ENCODE measurements at places on chromosomes 11 and 22.

- no peak for DNase-seq
These were observed 34.3 kb upstream of the CYP2D6 start for GRCh38 chr22:42164901-42165300.

GRCh38 chr22:43889201-43889859 lies 2.5 kb downstream of the PNPLA5 start:
- DNase-seq: no peak

- DNase-seq: no peak
These were observed 20.2 kb downstream of the MYBPC3 start for GRCh38 chr11:47332303-47332711.

GRCh38 chr22:45026511-45026910 lies 16.7 kb upstream of the PHF21B start:
- DNase-seq: no peak

DNA sequence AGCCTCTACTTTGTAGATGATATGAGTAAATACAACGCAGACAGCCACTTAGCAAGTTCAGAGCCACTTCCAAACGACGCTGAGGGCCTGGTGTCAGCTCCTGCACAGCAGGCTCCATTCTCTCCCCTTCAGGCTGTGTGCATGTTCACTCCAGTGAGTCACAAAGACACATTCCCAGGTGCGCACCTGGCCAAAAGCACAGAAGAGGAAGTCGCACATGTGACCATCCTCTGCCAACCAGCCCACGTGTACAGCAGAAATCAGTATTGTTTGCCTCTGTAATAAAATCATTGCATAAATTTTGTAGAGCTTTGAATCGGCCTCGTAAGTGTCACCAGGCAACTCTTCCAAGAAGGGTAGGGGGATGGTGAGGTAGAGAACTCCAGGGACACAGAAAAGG lies 19.5 kb upstream of the TPH1 start:
- no peak for DNase-seq

DNA sequence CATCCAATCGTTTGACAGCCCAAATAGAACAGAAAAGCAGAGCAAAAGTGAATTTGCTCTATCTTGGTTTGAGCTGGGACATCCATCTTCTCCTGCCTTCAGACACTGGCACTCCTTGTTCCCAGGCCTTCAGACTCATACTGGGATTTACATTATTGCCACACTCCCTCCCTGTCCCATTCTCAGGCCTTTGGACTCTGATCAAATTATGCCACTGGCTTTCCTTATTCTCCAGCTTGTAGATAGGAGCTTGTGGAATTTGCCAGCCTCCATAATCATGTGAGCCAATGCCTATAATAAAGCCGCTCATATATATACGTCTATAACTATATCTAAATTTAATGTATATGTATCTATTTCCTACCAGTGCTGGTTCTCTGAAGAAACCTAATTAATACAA lies 568.3 kb upstream of the KIRREL3 start:
- DNase-seq: no peak

DNA sequence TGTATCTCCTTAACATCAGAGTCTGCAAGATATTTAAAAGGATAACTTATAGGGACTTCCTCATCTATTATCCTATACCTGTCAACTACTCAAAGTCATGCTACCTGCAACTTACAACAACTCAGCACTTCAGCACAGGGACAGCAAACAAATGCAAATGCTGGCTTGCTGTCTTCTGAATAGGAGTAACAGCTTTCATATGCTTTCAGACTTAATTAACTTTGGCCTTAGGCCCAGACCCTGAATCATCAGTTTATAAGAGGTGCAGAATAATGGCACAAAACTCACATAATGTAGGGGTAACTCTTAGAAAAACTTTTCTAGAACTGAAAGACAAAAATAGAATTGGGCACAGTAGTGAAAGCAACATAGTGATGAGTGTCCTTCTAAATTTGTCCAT lies 953.4 kb downstream of the DLG2 start:
- DNase-seq: peak; percentile 21

DNA sequence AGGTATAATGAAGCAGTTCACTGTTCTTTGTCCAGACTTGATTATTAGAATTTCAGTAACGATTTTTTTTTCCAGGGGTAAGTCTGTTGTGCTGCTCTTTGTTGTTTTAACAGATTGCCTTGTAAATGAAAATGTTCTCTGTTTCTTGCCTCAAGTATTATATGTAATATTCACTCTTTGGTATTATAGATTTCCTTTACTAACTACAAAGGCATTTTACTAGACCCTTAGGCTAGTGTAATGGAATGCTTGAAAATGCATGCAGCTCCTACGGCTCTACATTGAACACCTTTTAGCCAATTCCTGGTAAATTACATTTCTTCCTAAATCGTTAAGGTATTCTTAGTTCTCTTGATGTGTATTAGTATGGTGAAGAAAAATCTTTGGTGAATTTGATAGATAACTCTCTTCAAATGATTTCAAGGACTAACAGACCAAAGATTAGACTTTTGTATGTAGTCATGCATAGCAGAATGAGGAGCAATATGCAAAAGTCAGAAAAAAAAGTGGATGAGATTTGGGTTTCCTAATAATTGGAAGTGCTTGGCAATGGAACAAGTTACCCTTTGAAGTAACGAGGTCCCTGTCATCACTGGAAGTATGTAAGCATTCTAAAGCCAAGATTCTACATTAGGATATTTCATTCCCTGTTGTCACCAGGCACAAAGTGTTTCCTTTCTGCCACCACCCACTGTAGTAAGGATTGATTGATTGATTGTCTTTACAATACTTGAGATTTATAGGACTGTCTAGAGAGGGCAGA lies 113.1 kb downstream of the DBX1 start:
- DNase-seq: no peak

DNA sequence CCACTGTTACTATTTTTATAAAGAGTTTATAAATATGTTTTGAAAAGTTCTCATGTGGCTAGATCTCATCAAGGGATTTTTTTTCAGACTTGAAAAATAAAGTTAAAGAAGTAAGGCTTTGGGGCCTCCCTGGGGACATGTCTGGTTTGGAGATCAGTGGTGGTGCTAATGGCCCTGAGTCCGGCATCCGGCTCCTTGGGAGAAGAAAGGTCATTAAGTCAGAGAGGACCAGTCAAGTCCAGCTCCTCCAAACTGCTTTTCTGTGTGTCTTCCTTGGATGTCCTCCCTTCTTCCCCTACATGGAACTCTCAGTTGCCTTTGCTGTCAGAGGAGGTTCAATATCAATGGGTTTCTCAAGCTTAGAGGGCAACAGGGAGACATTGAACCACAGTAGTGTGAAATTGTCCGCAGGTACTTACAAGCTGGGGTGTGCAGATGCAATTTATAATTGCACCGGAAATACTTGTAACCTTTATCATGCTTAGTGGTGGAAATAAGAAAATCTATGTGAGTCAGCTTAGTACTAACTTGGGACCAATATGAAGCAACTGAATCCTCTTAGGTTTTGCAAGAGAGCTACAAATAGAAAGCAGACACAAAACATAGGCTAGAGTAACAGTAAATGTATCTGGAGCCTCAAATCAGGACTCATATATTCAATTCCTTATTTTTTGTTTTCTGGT lies 144.3 kb downstream of the TEAD1 start:
- DNase-seq: no peak

GRCh38 chr11:131616481-131617140 lies 246.2 kb downstream of the NTM start:
- DNase-seq: peak; percentile 55

DNA sequence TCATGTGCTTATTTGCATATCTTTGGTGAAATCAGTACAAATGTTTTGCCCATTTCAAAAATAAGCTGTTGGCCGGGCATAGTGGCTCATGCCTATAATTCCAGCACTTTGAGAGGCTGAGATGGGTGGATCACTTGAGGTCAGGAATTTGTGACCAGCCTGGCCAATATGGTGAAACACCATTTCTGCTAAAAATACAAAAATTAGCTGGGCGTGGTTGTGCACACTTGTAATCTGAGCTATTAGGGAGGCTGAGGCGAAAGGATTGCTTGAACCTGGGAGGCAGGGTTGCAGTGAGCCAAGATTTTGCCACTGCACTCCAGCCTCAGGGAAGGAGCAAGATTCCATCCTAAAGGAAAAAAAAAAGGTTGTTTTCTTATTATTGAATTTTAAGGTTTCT lies 136.0 kb downstream of the SWAP70 start:
- DNase-seq: no peak

- DNase-seq: no peak
These were observed 52.0 kb upstream of the TSPAN18 start for GRCh38 chr11:44674809-44675208.

DNA sequence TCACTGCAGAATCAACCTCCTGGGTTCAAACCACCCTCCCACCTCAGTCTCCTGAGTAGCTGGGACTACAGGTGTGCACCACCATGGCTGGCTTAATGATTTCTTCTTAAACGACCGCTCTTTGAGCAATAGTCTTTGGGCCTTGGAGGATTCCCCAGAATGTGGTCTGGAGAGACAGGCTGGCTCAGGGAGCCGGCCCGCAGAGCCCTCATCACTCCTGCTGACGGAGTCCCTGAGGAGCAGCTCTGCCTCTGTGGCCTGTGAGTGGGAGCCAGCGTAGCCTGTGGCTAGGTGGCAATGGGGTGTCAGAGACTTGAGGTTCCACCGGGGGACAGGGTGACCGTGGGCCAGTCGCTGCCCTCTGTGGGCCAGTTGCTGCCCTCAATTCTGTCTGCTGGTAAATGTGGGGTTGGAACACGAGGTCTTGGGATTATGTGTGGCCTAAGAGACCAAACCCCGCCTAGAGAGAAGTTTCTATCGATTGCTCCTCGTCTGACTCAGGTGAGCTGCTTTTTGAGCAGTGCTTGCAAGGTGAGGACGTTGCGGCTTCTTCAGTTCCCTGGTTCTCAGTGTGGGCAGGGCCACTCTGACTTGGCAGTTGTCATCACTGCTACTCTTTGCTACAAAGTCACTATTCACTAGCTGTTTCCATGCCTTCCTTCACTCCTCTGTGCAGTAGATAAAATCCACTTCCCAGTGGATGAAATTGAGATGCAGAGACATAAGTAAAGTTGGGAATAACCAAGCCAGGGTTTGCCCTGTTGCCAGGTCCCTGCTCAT lies 124.8 kb upstream of the NECTIN1 start:
- DNase-seq: no peak

DNA sequence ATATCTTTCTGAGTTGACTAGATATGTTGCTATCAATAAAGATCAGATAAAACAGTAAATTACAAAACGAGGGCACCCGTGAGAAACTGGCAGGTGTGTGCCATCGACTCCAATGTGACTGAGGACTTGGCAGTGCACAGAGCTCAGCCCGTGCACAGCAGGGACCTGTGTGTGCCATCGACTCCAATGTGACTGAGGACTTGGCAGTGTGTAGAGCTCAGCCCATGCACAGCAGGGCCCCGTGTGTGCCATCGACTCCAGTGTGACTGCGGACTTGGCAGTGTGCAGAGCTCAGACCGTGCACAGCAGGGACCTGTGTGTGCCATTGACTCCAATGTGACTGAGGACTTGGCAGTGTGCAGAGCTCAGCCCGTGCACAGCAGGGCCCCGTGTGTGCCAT lies 347.2 kb upstream of the B3GAT1 start:
- no peak for DNase-seq

DNA sequence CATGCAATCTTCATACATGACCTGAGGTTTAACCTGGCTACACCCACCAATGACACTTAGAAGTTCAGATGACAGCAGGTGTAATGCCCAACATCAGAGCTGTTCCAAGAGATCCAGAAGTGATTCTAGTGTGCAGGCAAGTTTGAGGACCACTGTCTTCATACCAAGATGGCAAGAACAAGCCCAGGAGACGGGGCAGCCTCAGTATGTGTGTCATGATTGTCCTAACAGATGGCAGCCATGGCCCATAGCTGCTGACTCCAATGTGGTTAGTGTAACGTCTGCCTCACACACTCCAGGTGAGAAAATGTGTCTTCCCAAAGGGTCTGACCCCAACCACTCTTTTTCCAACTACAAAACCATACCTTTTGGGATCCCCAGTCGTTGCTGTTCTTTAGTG lies 97.3 kb downstream of the ETS1 start:
- DNase-seq: no peak

- DNase-seq: no peak
These were observed 21.9 kb upstream of the PRR5 start for GRCh38 chr22:44680058-44680457.

GRCh38 chr11:86811637-86812321 lies 11.4 kb downstream of the PRSS23 start:
- DNase-seq: peak; percentile 88

GRCh38 chr11:125102510-125102909 lies 8.9 kb downstream of the TMEM218 start:
- DNase-seq: no peak

DNA sequence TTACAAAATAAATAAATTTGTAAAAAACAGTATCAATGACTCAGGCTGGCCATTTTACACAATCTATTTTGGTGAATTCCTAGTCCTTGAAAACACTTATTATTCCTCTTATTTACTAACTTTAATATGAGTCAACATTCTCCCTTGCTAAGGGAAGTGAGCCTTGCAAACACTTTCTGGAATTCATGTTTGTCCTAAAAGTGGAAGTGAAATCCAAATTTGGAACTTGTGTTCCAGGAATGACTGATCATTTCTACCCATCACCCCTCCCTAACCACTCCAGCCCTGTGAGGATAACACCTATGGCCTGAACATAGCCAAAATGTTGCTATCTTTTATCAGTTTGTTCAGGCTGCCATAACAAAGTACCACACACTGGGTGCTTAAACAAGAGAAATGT lies 83.1 kb downstream of the OR5AK2 start:
- DNase-seq: no peak

DNA sequence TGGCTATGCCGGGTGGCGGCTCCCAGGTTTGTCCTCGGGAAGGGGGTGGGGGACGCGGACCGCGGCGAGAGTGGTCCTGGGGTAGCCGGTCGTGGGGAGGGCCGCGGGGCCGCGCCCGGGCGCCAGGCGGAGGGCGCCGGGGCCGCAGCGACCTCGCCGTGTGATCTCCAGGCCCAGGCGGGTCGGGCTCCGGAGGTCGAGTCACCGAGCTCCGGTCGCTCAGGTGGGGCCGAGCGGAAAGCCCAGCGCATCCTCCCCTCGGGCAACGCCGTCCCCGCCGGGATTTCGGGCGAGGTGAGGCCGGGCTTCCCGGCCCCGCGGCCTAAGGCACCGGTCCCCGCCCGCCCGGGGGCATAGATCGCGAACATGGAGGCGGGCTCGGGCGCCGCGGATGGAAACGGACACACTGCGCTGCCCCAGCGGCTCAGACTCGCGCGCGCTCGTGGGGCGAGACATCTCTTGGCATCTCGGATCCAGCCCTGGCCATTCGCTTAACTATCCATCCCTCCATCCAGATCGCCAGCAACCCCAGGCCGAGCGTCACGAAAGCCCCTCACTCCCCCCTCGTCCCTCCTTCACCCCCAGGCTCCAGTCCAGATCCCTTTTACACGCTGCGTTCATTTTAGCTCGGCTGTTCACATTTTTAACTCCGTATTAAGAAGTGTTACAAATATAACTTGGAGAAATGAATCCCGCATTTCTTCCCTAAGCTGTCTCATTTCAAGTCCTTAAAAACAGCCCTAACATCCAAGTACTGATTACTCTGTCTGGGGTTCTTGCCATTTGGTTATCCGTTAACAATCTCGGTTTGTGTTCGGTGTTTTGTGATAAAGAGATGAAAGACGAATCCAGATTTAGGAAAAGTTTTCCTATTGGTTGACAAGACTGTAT lies 460 bp downstream of the ZC3H12C start:
- peak; percentile 60 for DNase-seq

GRCh38 chr11:113551645-113552044 lies 76.4 kb upstream of the DRD2 start:
- no peak for DNase-seq
